Transverse colon (tissue), 4 donors: ENCODE measurements at places on chromosomes 2 and 18. TPM values are rescaled to one million over a fixed set of nuclear protein-coding genes. Genes with fewer than 3 reads are reported as not detected.

GRCh38 chr2:202035089-202035940 lies 1.7 kb downstream of the FZD7 start:
- DNase-seq, result peak; percentile 60
- H3K4me3 ChIP-seq, result peak overlapping the region; percentile 82
- peak overlapping the region; percentile 95 for H3K27ac ChIP-seq
- H3K36me3 ChIP-seq, result no peaks in the 10 kb centered on the region

The ANKRD53 gene
- total RNA-seq, result 0.96 TPM

The ALK gene
- not detected for total RNA-seq

GRCh38 chr18:8084160-8084559 lies 517.0 kb downstream of the PTPRM start:
- no peaks in the 10 kb centered on the region for H3K27me3 ChIP-seq
- no peak overlapping the region for H3K4me3 ChIP-seq
- H3K27ac ChIP-seq, result no peak overlapping the region
- H3K4me1 ChIP-seq, result no peaks in the 10 kb centered on the region

The IL36G gene
- not detected for total RNA-seq

The ACTR3 gene
- 132 TPM for total RNA-seq

The KCNJ3 gene
- total RNA-seq, result 1.3 TPM

The CD8B2 gene
- not detected for total RNA-seq

DNA sequence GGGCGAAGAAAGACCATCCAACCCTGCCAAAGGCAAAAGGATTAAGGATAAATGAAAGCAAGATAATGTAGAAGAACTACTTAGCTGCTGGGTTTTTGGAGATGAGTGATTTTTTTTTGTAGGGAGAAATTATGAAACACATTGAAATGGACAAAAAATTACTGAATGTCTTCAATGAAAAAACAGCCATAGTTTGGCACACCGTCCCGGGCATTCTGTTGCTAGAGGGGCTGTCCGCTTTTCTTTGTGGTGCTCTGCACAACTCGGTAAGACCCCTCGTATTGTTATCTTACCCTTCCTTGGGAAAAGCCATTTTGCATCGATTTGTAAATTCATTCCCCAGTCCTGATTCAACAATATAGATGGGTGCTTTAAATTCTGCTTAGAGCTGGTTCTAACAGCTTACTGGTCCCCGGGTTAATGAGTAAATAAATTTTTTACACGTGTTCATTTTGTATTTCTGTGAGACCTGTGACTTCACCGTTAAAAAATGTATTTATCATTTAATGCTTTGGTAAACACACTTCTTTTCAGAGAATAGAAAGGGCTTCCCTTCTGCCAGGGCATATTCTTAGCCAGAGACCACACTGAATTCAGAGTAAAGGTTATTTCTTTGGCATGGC lies 912 bp upstream of the LAPTM4A start:
- H3K36me3 ChIP-seq, result no peaks in the 10 kb centered on the region
- peaks cover 30% of the 10 kb centered on the region for H3K4me1 ChIP-seq

DNA sequence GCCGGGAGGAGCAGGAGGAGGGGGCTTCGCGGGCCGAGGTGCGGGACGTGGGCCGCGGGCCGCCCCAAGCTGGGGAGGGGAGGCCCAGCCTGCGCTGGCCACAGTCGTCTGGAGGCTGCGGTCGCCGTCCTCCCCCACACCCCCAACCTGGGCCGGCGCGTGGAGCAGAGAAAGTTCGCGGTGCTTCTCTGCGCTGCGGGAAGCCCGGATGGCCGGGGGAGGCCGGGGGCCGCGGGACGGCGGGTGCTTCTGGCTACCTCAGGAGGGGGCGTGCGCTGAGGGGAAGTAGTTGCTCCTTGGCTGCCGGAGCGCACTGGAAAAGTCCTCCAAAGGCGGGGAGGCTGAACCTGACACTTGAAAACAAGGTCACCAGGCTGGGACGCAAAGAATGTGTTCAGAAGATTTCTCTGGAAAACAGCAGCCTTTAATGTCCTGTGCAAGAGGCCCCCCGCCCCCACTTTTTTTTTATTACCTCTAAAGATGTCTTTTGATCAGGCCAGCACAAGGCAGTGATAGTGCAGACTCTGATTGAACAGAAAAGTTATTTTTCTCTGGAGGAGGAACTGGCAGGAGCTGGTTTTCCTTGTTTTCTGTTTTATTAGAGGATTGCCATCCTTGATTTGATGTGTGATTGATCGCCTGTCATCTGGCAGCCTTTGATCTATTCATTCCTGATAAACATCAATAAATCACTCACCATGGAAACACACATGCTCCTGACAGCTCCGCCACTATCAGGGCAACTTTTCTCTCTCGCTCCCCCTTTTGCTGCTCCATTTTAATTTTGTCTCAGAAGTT lies 1.6 kb downstream of the TSHZ1 start:
- peak overlapping the region; percentile 82 for H3K4me3 ChIP-seq
- H3K27me3 ChIP-seq, result no peaks in the 10 kb centered on the region
- peak; percentile 39 for DNase-seq
- peak overlapping the region; percentile 91 for H3K27ac ChIP-seq
- H3K4me1 ChIP-seq, result peaks cover 59% of the 10 kb centered on the region

The GALR1 gene
- total RNA-seq, result under 0.01 TPM

DNA sequence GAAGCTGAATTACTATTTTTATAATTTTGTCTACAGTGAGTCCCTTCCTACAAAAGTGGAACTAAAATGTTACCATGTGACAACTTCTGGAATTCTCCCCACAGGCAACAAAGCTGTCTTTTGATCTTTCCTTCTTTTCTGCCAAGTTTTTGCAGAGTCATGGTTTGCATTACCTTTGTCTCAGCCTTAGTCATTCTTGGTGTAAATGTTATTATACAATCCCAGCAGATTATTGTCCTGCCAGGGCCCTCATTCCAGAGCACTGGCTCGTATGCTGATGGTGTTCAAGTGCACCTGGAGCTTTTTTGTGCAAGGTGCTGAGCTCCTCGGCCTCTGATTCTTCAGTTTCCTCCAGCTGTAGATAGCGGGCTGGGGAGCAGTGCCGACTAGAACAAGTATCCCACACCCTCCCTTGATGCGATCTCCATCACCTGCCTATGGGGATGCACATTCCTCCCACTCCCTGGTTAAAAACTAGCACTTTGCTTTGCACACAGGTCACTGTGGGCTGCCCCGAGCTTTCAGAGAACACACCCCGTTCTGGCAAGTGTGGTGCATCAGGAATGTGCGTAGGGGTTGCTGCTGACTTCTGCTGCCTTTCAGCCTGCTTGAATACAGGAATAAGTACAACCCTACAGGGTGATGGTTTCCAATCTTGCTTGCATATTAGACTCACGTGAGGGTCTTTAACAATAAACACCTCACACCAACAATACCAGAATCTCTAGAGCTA lies 263.6 kb downstream of the RNF144A start:
- H3K36me3 ChIP-seq, result no peaks in the 10 kb centered on the region
- no peak overlapping the region for H3K27ac ChIP-seq
- H3K27me3 ChIP-seq, result no peaks in the 10 kb centered on the region
- H3K4me1 ChIP-seq, result no peaks in the 10 kb centered on the region
- H3K4me3 ChIP-seq, result no peak overlapping the region
- DNase-seq, result no peak

The ICOS gene
- total RNA-seq, result not detected

- H3K4me1 ChIP-seq, result peaks cover 35% of the 10 kb centered on the region
- no peak overlapping the region for H3K4me3 ChIP-seq
- peak; percentile 6 for DNase-seq
- H3K36me3 ChIP-seq, result no peaks in the 10 kb centered on the region
- H3K27ac ChIP-seq, result peak overlapping the region; percentile 57
- no peaks in the 10 kb centered on the region for H3K27me3 ChIP-seq
These were observed 141.6 kb downstream of the HDAC4 start for GRCh38 chr2:239259173-239259572.

GRCh38 chr2:122663620-122664019 lies 908.2 kb downstream of the TSN start:
- no peak overlapping the region for H3K4me3 ChIP-seq
- no peaks in the 10 kb centered on the region for H3K4me1 ChIP-seq
- no peak overlapping the region for H3K27ac ChIP-seq
- DNase-seq, result no peak
- H3K27me3 ChIP-seq, result peaks cover 27% of the 10 kb centered on the region

The C1GALT1C1L gene
- not detected for total RNA-seq
